Activated naive CD8-positive, alpha-beta T cell treated with anti-CD3 and anti-CD28 coated beads, Interleukin-2, amount 50 U/mL, for 16 hours (primary cell): ENCODE measurements at places on chromosomes 16 and 17.

DNA sequence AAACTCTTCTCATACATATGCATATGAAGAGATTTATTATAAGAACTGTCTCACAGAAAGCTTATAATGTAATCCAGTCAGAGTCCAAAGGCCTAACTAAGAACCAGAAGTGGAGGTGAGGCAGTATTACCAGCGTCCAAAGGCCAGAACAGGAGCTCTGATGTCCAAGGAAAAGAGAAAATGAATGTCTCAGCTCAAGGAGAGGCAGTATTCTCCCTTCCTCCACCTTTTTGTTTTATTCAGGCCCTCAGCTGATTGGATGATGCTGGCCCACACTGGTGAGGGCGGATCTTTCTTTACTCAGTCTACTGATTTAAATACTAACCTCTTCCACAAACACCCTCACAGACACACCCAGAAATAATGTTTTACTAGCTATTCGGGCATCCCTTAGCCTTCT, 43.4 kb downstream of the FBXL20 start:
- DNase-seq = no peak

GRCh38 chr16:28606291-28607115, 3.3 kb downstream of the SULT1A1 start:
- no peak for DNase-seq

DNA sequence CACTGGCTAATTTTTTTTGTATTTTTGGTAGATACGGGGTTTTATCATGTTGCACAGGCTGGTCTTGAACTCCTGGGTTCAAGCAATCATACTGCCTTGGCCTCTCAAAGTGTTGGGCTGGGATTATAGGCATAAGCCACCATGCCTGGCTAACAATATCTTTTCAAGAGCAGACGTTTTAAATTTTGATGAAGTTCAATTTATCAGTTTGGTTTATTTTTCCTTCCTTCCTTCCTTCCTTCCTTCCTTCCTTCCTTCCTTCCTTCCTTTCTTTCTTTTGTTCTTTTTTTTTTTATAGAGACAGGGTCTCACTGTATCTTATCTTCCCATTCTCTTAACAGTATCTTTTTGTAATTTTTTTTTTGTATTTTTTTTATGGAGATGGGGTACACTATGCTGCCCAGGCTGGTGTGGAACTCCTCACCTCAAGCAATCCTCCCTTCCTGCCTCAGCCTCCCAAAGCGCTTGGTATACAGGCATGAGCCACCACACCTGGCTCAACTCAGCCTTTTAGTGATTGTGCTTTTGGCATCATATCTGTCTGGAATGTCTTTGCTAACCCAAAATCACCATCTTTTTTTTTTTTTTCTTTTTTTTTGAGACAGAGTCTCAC, 13.6 kb upstream of the GIP start:
- no peak for DNase-seq

DNA sequence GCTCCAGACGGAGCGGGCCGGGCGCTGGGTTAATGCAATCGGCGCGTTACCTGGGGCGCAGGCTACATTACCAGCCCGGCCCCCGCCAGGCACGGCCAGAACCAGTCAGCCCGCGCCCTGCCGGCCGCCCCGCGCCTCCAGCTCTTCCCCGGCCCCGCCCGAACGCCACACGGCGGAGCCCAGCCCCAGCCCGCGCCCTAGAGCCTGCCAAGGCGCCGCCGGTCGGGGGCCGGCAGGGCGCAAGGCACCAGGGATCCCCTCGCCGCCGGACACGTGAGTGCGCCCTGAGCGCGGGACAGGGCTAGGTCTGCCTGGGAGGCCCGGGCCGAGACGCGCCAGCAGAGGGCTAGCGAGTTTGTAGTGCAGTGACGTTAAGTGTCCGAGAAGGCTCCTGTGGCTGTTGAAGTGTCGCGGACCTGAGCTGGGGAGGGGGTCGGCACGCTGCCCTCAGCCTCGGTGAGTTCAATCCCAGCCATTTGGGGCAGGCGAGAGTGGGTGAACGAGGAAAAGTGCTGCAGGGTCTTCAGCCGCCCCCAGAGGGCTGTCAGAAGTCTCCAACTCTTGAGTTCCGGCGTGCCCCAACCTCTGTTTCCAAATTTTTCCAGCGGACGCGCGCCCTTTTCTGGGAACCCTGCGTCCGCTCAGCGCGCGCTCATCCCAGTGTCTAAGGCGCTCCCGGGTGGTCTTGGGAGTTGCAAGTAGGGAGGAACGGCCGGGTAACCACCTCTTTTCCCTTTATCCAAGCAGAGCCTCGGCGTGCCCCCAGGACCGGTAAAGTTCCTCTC, at the start of gene SLC6A2:
TSS of gene SLC6A2 (plus strand) at position 92 of the 785 bp plus-strand sequence. CDS start 707 bp downstream, outside the sequence.
- no peak for DNase-seq

- DNase-seq = no peak
Measured at GRCh38 chr16:88853325-88853941, 3.3 kb downstream of the GALNS start.

DNA sequence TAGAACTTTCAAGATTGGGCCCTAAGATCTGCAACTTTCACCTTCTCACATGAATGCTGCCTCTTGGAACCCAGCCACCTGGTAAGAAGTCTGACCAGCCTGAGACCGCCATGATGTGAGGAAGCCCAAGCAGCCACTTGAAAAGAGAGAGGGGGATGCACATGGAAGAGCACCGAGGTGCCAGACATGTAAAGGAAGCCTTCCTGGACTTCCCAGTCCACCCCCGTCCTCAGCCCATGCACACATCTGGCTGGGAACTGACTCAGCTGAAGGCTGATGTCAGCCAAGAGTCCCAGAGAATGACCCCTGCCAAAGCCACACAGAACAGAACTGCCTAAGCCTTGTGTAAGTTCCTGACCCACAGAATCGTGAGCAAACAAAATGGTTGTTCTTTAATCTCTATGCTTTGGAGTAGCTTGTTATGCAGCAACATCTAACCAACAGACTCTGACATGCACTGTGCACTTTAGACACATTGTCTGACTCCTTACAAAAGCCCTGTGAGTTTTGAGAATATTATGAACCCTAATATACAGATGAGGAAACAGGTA, 86.7 kb downstream of the RMI2 start:
- DNase-seq = no peak

- no peak for DNase-seq
Measured at GRCh38 chr17:9371019-9371418, 204.6 kb downstream of the STX8 start.

- DNase-seq = no peak
Measured at GRCh38 chr16:1167276-1168107, 14.6 kb downstream of the CACNA1H start.

DNA sequence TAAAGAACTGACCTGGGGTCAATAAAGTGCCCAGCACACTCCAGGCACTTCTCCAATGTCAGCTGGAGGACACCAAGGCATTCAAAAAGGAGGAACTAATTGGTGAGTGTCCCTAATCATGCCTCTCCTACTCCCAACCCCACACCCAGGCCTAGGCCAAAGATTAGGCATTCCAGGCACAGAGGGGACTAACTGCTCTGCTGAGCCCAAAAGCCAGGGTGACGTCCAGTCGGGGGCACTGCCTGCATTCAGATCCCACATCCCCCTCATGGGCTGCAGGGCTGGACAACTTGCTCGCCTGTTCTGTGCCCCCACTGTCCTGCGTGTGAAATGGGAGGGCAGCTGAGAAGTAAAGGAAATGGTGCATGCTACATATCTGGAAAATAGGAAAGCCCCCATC, 115.4 kb downstream of the DYNLRB2 start:
- no peak for DNase-seq

GRCh38 chr17:77526728-77527350, 386.1 kb downstream of the SEC14L1 start:
- DNase-seq = no peak

DNA sequence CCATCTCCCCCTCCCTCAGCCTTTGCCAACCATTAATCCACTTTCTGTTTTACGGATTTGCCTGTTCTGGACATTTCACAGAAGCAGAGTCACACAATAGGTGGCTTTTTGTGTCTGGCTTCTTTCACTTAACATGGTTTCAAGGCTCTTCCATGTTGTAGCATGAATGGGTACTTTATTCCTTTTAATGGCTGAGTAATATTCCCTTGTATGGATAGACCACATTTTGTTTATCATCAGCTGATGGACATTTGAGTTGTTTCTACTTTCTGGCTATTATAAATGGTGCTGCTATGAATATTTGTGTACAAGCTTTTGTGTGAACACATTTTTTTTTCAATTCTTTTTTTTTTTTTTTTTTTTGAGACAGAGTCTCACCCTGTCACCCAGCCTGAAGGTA, 175.6 kb upstream of the RPH3AL start:
- DNase-seq = no peak

DNA sequence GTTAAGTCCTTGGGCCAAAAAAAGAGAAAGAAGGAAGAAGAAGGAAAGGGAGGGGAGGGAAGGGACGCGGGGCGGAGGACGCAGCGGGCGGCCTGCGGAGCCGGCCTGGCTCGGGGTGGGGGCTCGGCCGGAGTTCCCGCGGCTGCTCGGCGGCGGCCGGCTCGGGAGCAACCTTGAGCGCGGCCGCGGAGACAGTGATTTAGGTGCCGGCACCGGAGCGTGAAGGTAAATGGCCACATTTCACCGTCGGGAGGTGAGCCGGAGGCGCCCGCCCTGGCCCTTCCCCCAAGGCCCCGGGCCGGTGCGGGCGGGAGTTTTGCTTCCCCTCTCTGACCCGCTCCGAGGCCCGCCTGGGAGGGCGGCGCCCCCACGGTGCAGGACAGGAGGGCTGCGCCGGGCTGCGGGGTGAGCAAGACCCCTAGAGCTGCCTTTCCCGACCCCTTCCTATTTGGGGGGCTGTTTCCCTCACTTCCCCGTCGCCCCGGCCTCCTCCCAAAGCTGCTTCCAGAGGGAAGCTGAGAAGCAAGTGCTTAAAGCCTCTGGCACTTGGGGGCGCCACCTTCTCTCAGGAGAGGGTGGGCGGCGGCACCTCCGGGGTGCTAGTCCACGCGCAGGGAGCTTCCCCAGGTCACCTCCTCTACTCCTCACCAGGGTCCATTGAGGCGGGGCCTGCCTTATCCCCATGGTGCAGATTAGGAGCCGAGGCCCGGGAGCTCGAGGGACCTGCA, 56.5 kb downstream of the MRM1 start:
- DNase-seq = no peak

DNA sequence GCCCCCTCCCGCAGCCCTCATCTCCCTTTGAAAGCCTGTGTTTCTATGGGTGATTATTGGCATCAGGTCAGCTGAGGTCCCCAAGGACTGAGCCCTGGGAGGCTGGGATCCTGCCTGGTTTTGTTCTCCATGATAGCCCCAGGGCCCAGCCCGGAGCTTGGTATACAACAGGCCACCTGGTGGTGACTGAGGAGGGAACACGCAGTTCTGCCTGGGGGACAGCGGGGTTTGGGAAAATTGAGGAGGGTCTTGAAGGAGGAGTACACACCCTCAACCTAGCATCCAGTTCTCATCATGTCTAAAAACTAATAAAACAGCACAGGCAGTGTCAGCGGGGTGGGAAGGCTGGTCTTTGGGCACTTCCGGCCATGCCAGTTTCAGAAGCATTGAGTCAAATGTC, 335.1 kb downstream of the CPPED1 start:
- no peak for DNase-seq

DNA sequence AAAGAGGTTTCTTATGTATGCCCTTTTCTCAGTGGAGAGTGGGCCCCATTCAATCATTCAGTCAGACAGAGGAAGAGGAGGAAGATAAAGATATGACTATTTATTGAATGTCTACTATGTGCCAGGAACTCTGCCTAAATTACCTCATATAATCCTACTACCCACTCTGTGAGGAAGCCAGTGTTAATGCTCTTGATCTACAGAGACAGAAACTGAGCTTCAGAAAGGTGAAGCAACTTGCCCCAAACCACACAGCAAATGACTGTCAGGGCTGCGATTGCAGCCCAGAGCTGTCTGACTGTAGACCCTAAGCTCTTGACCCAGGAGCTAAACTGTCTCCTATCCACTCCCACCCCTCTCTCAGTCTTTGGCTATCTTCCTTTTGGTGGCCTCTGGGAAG, 8.4 kb downstream of the SRCIN1 start:
- no peak for DNase-seq

- no peak for DNase-seq
Measured at GRCh38 chr16:87126403-87127025, 190.7 kb downstream of the C16orf95 start.

- no peak for DNase-seq
Measured at GRCh38 chr17:18921912-18922451, 30.0 kb upstream of the SLC5A10 start.

GRCh38 chr16:53091466-53092211, 36.8 kb downstream of the CHD9 start:
- no peak for DNase-seq

DNA sequence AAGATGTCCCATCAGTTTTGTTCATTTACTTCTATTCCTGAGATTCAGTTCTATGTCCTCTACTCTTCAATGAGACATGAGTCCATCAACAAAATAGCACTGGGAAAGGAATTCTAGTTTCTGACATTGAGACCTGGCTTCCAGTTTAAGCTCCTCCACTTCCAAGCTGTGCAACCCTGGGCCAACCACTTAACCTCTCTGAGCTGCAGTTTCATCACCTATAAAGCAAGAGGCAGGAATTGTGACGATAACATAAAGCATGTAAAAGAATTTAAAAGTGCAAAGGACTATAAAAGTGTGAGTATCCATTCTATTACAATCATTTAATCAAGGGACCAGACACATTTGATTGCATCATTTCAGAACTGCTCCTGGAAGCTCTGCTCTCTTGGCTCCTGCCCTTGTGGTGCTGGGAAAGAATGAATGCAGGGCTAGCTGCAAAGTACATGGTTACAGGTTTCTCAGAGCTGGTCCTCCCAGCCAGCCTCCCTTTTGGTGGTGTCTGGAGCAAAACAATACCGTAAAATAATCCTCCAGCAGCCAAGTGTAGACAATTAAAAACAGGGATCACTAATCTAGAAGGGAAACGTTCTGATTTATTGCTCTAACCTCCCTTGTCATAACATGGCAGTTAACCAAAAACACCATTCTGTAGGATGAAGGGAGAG, 113.9 kb downstream of the VPS53 start:
- no peak for DNase-seq

DNA sequence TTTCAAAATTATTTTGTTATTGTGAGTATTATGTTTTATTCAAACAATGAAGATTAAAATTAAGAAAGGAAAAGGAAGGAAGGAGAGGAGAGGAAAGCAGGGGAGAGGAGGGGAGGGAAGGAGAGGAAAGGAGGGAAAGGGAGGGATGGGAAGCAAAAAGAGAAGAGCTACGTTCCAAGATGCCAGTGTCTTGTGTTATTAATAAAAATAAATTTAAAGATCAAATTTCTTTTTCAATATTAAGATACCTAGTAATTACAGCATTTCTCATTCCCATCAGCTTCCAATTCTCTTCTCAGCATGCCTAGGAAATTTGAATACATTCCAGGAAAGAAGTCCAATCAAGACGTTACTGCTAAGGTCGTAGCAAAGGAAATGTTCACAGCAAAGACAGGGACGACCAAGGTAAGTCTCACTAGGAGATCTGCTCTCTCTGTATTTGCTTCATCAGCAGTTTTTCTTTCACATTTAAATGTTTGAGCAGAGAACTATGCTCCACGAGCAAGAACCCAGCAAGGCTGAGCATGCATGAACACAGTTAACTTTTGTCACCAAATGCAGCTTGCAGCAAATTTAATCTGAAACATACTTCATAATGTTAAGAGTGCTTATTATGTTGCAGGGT, 63.3 kb upstream of the HLF start:
- no peak for DNase-seq
